ENCODE measurements at places on chromosomes 1 and 21.

DNA sequence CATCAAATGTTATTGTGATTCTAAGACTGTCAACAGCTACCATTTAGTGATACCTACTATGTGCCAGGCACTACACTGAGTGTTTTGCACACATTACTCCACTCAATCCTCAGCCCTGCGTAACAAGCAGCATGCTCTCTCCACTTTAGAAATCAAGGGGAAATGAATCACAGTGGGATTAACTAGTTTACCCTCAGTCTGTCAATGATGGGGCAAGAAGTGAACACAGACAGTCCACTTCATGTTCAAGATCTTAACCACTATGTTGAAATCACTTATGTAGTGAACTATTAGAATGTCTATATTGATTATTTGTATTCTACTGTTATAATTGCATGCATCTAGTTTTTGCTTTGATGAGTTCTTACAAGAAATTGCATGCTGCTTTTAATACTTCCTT is 165.3 kb downstream of the LTN1 start:
- DNase-seq: no peak

DNA sequence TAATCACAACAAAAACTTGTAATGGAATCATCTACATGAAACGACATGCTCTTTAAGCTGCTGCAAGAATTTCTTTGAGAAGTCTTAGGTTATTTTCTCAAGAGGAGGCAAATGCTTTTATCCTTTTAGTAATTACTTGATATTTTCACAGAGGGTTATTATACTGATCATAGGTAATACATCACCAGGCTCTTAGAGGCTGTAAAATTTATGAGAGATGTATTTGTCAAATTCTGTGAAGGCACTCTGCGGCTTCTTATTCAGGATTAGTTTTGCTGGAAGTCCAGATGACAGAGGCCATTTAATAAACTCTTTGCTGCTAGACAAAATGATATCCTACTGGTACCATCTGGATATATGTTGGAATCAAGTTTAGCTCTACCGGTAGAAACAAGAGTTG is 624.3 kb upstream of the BRINP3 start:
- DNase-seq: no peak

DNA sequence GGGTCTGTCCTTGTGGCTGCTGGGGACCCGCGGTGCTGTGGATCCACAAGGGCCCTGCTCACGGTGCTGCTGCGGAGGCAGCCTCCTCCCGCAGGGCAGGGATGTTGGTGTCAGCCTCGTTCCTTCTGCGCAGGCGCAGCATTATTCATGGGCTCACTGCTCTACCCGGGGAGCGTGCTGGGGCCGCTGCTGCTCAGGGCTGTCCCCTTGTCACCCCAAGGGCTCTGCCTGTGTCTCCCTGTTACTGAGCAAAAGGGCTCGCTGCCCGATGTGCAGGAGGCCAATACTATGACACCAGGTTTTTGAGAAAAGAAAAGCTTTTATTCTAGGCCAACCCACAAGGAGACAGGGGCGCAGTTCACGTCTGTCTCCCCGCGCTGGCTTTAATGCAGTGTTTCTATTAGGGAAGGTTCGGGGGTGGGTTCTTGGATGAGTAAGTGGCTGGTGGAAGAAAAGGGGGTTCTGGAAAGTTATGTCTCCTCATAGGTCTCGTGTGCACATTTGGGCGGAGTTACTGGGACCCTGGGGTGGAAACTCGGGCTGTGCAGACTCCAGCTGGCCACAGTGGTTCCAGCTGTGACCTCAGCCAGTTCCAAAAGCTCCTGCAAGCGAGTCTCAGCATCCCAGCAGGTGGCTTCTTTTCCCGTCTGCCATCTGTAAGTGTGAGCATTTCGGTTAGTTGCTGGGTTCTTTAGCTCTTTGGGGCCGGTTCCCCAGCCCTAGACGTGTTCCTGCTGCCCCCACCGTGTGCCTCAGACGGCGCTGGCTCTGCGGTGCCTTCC is 40.8 kb upstream of the LRRC3 start:
- DNase-seq: no peak

DNA sequence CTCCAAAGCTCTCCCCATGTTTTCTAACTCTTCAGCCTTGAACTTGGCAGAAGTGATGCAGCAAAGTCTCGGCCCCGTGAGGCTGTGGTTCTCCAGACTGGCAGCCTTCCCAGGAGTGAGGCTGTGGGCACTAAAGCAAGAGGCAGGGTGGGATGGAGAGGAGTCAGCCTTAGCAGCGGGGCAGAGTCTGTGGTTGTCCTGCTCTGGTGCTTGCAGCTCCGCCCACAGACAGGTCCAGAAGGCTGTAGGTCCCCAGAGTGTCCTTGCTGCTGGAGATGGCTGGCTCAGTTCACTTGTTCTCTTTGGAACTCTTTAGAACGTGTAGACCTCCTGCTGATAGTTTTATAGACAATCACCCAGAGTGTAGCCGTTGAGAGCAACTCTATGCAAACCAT is 142.6 kb downstream of the AJAP1 start:
- DNase-seq: no peak

DNA sequence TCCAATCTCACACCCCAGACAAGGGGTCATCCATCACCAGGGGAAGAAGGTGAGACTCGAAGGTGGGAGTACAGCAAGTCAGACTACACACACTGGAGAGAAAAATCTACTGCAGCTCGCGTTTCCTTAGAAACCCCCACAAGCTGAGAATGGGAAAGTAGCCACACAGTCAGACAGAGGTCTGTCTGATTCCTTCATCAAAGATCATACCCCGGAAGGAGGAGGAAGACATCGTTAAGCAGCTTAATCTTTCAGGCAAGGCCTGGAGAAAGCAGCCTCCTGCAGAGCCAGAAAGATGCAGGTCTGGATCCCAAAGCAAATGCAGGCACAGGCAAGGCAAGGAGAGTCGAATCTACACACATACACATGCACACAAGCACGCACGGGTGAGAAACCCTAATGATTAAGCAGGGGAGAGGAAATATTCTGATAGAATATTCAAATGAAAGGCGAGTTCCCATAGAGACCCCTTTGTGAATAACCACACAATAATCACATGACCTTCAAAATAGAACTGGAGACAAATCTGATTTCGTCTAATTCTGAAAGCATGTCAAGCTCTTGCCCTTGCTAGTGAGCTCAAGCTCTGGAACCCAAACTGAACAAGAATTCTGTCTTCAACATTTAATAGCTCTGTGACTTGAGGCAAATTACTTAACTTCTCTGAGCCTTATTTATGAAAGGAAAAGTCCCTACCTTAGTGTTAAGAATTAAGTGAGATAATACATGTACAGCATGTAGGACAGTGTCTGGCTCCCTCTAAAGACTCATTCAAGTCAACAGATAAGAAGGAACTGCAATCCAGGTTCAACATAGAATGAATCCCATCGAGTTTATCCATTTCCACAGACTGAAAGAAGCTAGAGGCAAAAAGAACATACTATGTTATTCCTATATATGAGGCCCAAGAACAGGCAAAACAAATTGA is 387.8 kb downstream of the OMA1 start:
- no peak for DNase-seq

DNA sequence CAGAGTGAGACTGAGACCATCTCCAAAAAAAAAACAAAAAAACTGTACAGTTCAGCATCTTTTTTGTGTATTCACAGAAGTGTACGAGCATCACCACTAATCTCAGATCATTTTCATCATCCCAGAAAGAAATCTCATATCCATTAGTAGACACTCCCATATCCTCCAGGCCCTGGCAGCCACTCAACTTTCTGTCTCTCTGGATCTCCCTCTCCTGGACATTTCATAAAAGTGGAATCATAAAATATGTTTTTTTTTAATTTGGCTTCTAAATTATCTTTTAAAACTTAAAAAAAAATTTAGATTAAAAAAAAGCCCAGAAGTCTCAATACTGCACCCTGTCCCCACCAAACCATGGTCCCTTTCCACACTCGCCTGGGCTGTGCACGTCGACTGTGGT is 22.1 kb downstream of the RIPPLY3 start:
- DNase-seq: no peak

DNA sequence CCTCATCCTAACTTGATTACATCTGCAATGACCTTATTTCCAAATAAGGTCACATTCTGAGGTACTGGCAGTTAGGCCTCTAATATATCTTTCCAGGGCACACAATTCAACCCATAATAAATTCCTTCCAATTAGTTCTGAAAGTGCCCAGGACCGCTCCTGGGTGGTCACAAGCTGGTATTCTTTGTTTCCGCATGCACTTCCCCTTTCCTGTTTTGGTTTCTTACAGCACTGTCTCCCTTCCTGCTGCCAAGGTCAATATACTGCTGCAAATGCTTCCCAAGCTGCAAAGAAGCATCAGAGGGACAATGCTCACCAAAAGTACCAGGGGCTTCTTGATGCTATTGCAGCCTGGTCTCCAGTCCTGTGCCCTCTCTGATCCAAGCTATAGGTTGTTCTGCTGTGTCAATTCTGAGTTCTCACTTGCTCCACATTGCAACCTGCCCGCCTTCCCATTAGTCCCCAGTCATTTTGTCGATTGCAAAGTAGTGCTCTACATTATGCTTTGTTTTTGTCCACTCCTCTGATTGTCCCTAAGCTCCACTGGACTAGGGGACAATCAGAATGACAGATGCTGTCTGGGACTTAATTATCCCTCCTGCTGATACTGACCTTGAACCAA is 13.9 kb upstream of the XPR1 start:
- no peak for DNase-seq

DNA sequence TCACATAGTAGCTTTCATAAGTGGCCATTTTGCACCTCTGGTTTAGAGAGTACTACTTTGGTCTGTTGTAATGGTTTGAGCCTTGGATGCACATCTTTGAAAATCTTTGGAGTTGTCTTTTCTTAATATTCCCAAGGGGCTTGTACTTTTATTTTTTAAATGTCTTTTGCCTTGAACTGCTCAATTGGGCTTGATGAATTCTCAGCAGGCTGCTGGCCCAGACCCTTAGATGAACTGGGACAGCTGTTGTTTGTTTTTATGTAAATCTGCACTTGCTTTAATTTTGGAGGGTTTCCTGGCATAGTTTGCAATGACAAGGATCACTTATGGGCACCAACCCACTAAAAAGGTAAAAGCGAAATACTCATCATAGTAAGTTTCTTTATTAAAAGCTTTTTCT is 24.9 kb downstream of the NGF start:
- DNase-seq: no peak

DNA sequence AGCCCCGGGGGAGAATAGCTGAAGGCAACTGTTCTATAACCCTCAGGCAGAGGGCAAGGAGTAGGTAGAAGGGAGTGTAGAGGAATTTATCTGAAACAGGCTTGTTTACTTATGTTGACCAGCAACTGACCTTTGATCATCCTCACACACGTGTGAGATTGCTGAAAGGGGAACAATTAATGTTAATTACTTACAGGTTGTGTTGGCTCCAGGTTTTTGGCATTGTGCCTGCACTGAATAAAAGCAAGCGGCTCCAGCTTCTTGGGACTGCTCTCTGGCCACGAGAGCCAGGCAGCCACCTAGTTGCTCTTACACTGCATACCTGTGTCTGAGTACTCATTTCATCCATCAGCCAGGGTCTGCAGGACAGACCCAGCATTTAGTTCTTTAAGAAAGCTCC is 41.3 kb upstream of the ARHGEF10L start:
- no peak for DNase-seq

GRCh38 chr21:29073222-29074006 is at the start of gene CCT8:
Gene CCT8, minus strand, starts transcription at chr21:29073648. Its CDS starts 58 bp downstream, at chr21:29073590.
- DNase-seq: peak; percentile 100

DNA sequence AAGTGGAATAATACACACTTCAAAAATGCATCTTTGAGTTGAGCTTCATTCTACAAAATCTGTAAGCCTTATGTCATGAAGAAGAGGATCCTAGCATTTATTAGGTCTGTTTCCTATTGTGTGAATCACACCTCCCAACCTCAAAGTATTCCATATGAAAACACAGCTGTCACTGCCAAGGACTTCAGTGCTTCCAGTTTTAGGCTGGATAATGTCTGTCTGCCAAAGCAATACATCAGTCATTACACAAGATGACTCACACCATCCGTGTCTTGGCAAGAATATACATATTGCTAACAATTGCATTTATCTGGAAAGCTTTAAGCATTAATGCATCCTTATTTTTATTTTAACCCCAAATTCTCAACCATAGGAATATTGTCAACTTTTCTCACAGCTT is 125.7 kb upstream of the TMPRSS15 start:
- no peak for DNase-seq

- no peak for DNase-seq
These were observed 5.7 kb downstream of the SLC9A1 start for GRCh38 chr1:27149084-27149761.

DNA sequence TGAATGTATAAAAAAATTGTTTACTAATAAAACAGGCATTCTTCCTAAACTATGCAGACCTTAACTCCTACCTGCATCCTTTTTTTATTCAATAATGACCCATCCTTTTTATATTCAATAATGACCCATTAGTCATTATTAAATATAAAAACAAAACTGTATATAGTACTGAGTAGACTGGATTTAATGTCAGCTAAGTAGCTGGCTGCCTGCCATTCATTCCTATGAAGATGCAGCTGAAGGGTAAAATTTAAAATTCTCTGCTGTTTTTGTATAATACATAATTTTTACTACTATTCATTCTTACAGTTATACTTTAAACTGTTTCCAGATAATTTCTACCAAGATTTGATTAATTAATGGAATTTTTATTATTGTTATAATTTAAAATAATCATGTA is 79.3 kb downstream of the DENND1B start:
- DNase-seq: no peak

- DNase-seq: peak; percentile 20
These were observed 4.0 kb upstream of the ZBTB18 start for GRCh38 chr1:244046907-244047611.

DNA sequence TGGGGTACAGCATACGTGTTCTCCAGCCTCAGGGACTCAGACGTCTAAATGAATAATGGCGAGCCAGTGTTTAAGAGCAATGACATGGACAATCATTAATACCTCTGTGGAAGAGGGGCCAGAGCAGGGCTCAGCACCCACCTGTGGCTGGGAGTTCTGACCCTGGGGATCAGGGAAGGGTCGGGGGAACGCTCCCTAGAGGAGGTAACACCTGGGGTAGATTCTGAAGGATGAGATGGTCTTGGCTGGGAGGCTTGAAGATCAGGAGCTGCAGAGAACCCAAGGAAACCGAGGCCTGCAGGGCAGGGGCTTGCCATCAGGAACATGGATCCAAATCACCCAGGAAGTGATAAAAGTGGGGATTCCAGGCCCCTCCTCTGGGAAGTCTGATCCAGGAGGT is 138.2 kb upstream of the RUNX3 start:
- DNase-seq: no peak

GRCh38 chr1:24409535-24409934 is 4.0 kb downstream of the STPG1 start:
- no peak for DNase-seq

Data from activated CD4-positive, alpha-beta T cell treated with anti-CD3 and anti-CD28 coated beads, Interleukin-2, Interleukin-6, amounts not matched to agents 100 ng/mL and 50 ng/mL, durations not matched to agents 16 hours and 8 hours (primary cell).